ENCODE measurements at places on chromosomes 7 and 10.

GRCh38 chr7:116836911-116837310 is 25.5 kb upstream of the CAPZA2 start:
- no peak for DNase-seq

DNA sequence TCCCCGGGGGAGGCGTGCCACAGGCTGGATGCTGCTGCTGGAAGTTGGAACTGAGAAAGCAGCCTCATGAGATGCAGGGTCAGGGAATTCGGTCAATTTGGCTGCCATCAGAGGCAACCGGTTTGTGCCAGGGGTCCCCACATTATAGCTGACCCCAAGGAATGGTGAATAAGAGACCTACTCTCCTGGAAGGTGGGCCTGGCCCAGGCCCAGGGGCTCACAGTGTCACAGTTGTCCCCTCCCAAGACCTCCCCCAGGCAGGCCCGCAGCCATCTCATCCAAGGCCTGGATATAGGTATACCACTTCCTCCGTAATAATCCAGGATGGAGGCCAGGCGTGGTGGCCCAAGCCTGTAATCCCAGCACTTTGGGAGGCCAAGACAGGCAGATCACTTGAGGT is 114.6 kb downstream of the NPTX2 start:
- no peak for DNase-seq

GRCh38 chr10:18113881-18114280 is 26.3 kb upstream of the CACNB2 start:
- no peak for DNase-seq

DNA sequence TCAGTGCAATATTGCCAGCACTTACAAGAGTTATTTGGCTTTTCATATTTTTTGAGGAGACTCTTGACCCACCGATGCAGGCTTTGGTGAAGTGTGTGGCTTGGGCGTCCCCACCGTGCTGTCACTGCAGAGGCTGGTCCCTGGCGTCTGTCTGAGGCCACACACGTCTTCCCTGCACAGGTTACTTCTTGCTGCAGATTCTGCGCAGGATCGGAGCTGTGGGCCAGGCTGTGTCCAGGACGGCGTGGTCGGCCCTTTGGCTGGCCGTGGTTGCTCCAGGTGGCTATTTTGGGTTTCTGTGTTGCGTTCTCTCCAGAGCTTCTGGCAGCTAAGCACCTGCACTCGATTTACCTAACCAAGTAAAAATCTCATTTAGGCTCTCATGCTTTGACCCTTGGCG is 18.9 kb downstream of the SUN1 start:
- no peak for DNase-seq

DNA sequence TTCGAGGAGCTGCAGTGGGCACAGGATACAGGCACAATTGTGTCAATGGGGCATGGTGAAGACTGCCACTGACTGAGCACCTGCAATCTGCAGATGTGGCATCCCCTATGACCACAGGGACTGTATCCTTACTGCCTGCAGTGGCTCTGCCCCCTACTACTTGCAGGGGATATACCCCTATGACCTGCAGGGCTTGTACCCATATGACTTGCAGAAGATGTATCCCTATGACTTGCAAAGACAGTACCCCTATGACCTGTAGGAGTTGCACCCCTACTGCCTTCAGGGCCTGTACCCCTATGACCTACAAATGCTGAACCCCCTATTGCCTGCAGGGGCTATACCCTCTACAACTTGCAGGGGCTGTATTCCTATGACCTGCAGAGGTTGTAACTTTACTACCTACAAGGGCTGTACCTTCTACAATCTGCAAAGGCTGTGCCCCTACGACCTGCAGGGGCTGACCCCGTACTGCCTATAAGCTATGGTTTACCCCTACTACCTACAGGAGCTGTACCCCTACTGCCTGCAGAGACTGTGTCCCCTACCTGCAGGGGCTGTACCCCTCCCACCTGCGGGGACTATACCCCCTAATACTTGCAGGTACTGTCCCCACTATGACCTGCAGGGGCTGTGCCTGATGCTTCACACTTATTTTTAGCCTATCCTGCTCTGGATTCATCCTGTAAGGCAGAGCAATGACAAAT is 65.9 kb upstream of the ADAM12 start:
- no peak for DNase-seq

DNA sequence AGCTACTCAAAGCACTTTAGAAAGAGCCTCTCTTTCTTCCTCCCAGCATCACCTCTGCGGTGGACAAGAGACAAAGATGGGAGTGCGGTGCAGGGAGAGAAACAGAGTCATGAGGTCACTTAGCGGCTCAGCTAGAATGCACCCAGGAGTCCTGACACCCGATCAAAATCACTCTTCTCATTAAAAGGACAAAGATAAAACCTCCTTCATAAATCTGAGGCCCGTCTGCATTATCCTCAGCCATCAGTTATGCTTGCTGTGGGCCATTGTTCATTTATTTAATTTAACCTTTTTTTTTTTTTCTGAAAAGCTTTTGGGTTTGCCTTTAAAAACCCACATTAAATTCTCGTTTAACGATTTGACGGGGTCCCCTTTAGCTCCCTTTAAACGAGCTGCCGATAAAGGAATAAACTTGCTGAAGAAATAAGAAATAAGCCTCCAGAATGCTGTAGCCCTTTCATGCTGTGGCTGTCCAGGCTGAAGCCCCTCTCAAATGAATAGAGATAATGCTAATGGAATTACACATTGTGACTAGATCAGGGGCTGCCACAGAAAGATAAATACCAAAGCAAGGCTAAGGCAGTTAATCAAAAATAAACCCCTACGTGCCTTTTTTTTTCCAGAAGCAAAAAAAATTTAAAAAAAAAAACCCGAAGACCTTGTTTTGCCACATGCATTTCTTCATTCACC is 16.1 kb upstream of the PLXNA4 start:
- DNase-seq = no peak

DNA sequence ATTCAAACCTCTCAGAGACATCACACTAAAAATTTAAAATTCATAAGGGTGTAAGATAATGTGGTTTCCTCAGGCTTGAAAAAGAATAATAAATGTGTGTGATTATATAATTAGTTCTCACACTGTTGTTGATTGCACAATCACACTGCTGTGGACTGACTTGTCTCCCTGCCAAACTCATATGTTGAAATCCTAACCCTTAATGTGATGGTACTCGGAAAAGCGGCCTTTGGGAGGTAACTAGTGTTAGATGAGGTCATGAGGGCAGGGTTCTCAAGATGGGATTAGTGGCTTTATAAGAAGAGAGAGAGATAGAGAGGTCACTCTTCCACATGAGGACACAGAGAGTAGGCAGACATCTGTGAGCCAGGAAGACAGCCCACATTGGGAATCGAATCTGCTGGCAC is 128.5 kb upstream of the COL1A2 start:
- no peak for DNase-seq

- DNase-seq = no peak
Observed at GRCh38 chr10:103458720-103459119, at the start of gene CALHM1. TSS of gene CALHM1 (minus strand) at chr10:103458900. CDS start at chr10:103458751, 149 bp downstream.

GRCh38 chr7:118053353-118053752 is 130.6 kb upstream of the LSM8 start:
- DNase-seq = no peak
